Mesendoderm (in vitro differentiated cells): ENCODE measurements at places on chromosomes 2 and 18.

DNA sequence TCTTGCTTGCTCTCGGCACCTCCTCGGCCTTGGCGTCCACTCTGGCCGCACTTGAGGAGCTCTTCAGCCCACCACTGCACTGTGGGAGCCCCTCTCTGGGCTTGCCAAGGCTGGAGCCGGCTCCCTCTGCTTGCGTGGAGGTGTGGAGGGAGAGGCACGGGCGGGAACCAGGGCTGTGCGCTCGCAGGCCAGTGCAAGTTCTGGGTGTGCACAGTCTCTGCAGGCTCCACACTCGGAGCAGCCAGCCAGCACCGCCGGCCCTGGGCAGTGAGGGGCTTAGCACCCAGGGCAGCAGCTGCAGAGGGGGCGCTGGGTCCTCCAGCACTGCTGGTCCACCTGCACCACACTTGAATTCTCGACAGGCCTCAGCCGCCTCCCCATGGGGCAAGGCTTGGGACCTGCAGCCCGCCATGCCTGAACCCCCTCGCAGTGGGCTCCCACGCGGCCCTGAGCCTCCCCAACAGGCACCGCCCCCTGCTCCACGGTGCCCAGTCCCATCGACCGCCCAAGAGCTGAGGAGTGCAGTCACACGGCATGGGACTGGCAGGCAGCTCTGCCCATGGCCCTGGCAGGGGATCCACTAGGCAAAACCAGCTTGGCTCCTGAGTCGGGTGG, 411.2 kb upstream of the CHAC2 start:
- peak; percentile 34 for DNase-seq

- DNase-seq, result no peak
Measured at GRCh38 chr2:102386867-102387541, 31.4 kb downstream of the IL18R1 start.

DNA sequence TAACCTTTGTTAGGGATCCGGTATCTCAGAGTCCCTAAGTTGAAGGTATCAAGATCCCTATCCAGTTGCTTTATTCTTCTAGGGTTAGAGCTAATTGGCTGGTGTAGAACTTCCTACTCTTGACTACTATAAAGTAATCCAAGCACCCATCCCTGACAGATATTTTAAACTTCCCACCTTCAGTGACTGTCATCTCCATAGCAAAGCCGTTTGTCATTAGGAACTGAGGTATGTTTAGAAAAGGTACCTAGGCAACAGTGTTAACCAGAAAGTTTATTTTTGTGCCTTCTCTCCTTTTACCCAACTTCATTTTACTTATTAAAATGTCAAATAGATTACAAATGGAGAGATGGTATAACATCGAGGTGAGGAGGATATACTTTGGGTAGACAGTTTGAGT, 4.5 kb downstream of the FAM117B start:
- DNase-seq, result peak; percentile 18

DNA sequence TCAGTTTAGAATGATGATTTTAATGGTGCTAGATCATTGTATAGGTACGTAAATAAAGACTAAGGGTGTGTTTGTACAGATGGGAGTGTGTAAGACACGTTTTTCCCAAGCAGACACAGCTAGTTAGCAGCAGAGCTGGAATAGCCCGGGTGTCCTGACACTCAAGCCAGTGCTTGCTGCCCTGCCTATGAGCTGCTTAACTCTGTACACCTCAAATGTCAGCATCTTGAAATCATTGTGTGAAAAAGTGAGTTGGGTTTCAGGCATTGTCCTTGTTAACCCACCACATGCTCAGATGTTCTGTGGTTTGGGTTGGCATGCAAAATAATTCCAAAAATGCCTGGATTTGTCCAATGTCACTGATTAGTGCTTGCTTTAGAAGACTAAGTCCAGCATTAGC, 13.0 kb upstream of the TET3 start:
- no peak for DNase-seq

- DNase-seq, result no peak
Measured at GRCh38 chr2:182695776-182696175, 20.3 kb upstream of the DNAJC10 start.

DNA sequence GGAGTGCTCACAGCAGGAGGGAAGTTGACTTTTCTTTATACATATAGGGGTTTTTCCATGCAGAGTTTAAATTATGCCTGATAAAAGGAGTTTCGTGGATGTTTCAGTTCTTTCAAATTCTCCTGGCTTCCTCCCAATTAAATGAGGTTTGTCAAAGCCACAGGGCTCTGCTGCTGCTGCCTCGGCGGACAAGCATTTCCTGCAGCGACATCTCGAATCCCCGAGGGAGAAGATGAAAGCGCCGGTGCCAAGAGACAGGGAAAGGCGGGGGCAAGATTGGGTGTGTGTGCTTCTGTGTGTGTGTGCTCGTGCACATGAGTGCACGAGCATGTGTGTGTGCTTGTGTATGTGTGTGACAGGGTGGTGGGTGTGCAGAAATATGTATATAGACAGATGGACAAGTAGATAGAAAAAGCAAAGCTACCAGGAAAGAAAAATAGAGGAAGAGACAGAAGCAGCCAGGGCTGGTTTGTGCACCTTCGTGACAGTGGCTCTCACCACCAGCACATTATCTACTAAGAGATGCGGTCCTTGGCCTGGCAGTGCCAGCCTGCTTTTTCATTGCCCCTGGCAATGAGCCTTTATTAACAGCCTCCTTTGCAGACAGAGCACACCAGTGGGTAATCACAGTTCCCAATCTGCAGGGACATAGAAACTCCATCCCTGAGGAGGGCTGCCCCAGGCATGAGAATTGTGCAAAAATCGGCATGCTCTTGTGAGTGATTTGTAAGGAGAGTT, 76.2 kb downstream of the CDK15 start:
- peak; percentile 62 for DNase-seq

- DNase-seq, result peak; percentile 66
Measured at GRCh38 chr18:74963820-74964446, 245.0 kb downstream of the PTGR3 start.

DNA sequence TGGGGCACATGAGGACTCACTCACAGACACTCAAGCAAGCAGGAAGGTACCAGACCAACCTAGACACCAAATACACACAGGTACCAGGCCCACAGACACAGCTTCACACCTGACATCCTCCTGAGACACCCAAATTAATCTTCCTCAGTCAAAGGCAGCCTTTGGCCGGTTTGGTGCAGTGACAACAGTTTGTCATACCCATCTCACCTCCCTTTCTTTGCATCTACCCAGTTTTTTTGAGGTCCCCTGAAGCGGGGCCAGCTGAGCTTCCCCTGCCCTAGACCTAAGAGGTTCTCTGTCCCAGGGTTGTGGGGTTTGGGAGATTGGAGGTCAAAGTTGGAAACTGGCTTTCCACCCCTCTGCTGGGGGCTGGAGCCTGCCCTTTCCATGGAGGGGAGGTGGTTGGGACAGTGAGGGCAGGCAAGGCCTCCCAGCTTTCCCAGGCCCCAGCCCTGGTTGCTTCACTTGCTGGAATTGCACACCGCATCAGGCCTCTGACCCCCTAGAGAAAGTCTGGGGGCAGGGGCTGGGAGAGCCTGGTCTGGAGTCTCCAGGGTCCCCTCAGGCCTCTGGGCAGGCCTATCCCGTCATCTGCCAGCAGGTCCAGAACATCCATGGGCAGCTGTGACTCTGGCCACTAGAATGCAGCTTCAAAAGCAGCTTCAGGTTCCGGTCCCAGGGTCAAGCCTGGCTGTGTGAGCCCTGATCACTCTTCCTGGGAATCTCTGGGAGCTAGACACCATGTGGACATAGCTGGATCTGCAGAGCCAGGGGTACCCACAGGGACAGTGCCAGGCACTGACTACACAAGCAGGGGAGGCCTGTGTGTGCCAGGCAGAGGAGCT, 12.5 kb upstream of the TEX261 start:
- no peak for DNase-seq

GRCh38 chr2:1644427-1644826, 99.9 kb downstream of the PXDN start:
- DNase-seq, result no peak

DNA sequence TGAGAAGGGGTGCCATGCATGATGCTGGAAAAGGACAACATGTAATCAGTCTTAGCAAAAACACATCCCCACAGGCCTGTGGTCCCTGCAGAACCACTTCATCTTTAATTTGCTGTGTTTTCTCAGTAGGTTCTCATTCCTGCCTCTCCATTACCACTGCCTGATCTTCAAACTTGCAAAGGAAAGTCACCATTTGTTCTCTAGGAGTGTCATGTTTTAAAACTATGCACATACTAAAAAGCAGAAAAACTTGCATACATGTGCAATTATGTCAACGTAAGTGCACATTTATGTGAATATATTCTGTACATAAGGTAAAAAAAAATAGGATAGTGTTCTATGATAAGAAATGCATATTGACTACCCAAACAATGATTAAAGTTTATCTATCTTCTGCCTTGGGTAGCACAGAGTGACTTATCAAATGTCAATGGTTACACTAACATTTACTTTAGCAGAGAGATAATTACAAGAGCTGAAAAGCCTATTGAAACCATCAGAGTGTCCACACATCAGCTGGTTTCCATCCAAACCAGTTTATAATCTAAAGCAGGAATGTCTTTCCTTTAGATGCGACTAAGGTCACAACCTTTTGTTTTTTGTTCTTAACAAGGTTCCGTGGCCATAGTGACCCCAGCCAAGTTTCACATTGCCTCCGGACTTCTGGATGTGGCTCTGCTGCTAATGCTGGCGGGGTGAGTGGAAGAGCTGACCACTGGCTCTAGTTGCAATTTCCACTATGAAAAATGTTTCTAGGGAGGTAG, 58.7 kb upstream of the RMDN2 start:
- no peak for DNase-seq

DNA sequence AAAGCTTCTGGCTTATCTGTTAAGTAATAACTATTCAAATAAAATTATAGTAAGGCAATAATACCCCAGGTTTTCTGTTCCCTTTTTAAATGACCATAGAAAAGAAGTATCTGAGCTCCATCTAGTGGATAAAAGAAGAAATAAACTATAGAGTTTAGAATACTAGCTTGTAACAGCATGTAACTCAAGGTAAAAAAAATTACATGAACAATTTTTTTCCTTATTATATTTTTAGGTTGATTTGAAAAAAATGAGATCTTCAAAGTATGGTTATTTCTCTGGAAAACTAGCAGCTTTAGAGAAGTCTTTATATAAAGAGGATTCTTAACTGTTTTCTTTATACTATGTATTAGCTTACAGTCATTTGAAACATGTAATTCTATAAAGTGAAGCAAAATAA, 58.1 kb downstream of the NCKAP1 start:
- peak; percentile 48 for DNase-seq

DNA sequence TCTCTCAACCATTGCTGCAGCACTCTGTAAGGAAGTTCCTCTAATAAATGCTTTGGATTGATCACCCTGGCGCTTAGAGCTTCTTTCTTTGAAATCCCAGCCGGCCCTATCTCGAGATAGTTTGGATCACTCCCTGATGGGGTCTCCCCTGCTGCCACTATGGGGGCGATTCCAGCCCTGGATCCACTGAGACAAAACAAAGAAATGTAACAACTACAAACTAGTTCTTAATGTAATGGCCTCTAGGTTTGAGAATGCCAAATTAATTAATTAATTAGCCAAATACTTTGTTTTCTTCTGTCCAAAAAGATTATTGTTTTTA, 15.2 kb downstream of the SRSF7 start:
- no peak for DNase-seq

GRCh38 chr18:34959211-34959829, 81.9 kb upstream of the MAPRE2 start:
- no peak for DNase-seq

DNA sequence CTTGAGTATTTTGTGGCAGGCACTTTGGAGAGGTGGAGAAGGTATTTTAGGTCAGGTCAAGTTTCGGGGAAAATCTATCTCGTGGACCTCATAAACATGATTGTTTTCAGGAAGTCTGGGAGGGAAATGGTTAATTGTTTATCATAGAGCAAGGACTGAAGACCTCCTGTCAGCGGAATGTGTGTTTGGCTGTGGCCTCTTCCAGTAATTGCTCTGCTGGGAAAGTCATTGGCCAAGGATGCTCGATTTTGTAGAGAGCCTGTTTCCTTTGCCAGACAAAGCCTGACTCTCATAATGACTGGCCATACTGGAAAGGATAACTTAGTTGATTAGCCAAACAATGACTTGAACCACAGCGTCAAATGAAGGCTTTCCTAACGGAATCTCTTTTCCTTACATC, 30.0 kb downstream of the IL1R2 start:
- peak; percentile 12 for DNase-seq

- no peak for DNase-seq
Measured at GRCh38 chr2:219435701-219436100, 1.1 kb downstream of the SPEG start.

DNA sequence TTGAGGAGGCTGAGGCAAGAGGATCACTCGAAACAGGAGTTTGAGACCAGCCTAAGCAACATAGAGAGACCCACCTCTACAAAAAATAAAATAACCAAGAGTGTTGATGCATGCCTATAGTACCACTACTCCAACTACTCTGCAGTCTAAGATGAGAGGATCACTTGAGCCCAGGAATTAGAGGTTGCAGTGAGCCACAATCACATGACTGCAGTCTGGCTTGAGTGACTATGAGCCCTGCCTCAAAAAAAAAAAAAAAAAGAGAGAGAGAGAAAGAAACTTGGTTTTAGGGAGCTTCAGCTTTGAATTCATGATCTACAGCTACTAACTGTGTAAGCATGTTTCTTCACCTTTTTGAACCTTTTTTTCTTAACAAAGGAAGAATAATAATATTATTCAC, 119.9 kb downstream of the HNMT start:
- DNase-seq, result no peak

DNA sequence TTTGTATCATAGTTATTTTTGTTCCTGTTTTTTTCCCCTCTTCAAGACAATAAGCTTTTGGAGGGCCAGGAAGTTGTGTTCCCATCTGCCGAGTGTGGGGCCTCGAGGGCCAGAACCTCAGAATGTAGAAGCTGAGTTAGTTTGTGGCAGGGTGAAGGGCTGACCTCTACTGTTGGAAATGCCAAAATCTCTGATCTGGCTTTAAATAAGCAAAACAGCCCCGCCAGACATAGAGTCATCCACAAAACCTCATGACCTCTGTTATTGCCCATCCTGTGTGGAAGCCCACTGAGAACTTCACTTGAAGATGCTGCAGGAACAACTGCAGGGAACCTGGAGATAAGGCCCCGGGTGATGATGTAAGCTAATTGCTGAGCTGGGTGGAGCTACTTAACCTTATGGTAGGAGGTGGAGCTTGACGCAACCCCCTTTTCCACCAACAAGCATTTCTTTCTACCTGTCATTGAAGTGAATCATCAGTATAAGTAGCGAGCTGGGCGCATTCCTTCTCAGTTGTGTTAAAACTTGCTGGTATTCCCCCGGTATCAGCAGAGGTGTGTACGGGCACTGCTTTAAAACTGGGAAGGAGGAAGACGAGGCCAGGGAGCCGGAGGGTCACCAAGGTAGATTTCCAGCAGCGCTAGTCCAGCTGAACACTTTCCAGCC, 177.2 kb downstream of the NEDD4L start:
- DNase-seq, result peak; percentile 98

- DNase-seq, result peak; percentile 62
Measured at GRCh38 chr2:233061591-233062450, 1.7 kb downstream of the INPP5D start.

- DNase-seq, result peak; percentile 90
Measured at GRCh38 chr18:39624961-39625360, 2059.4 kb upstream of the CELF4 start.

- DNase-seq, result no peak
Measured at GRCh38 chr2:70738159-70738558, 29.8 kb downstream of the ADD2 start.

DNA sequence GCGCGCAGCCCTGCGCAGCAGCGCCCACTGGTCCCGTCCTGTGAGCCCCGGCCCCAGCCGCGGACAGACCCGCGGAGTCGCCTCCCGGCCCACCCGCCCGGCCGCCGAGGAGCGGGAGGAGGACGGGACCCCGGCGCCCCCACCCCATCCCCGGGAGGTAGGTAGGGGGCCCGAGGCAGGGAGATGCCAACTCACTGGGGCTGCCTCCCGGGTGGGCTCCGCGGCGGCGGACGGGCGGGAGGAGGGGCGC, 160 bp downstream of the SPTBN1 start:
- no peak for DNase-seq
